H1 (cell line): ENCODE measurements at places on chromosomes 16 and 17. TPM values are rescaled to one million over a fixed set of nuclear protein-coding genes. Genes with fewer than 3 reads are reported as not detected.

DNA sequence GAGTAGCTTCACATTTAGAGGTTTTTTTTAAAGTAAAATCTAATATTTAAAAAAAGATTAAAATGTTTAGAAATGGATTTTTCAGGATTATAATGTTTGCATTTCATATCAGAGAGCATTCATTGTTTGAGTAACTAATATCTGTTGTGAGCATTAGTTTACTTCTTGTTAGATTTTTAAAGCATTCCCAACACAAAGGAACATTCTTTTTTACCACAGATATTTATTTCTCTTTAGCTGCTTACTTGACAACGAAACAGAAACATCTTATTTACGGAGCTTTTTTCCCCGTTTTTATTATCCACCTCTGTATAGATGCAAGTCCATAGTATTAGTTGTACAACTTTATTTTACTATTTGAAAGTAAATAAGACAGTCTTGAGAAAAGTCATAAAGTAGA lies 53.0 kb downstream of the NFAT5 start:
- H3K4me1 ChIP-seq: no peaks in the 10 kb centered on the region
- no peak overlapping the region for H3K4me3 ChIP-seq
- no peaks in the 10 kb centered on the region for H3K27me3 ChIP-seq
- H3K36me3 ChIP-seq: no peaks in the 10 kb centered on the region

DNA sequence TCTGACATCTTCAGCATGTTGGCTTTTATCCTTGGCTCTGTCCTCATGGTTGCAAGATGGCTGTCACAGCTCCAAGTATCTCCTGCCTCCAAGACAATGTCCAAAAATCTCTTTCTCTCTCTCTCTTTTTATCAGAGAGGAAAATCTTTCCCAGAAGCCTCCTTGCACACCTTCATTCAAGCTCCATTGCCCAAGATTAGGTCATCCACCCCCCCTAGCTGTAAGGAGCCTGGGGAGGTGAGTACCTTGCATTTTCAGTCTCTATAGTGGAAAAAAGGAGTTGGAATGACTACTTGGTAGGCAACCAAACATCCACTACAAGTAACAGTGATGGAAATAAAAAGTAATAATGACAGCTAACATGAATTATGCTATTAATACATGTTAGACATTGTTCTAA lies 22.0 kb upstream of the NSMCE1 start:
- DNase-seq: no peak
- no peaks in the 10 kb centered on the region for H3K36me3 ChIP-seq
- no peak overlapping the region for H3K4me3 ChIP-seq
- H3K27me3 ChIP-seq: no peaks in the 10 kb centered on the region
- H3K4me1 ChIP-seq: no peaks in the 10 kb centered on the region

GRCh38 chr17:30513346-30513745 lies 36.1 kb downstream of the GOSR1 start:
- no peak overlapping the region for H3K27ac ChIP-seq
- H3K27me3 ChIP-seq: no peaks in the 10 kb centered on the region
- H3K4me1 ChIP-seq: no peaks in the 10 kb centered on the region

DNA sequence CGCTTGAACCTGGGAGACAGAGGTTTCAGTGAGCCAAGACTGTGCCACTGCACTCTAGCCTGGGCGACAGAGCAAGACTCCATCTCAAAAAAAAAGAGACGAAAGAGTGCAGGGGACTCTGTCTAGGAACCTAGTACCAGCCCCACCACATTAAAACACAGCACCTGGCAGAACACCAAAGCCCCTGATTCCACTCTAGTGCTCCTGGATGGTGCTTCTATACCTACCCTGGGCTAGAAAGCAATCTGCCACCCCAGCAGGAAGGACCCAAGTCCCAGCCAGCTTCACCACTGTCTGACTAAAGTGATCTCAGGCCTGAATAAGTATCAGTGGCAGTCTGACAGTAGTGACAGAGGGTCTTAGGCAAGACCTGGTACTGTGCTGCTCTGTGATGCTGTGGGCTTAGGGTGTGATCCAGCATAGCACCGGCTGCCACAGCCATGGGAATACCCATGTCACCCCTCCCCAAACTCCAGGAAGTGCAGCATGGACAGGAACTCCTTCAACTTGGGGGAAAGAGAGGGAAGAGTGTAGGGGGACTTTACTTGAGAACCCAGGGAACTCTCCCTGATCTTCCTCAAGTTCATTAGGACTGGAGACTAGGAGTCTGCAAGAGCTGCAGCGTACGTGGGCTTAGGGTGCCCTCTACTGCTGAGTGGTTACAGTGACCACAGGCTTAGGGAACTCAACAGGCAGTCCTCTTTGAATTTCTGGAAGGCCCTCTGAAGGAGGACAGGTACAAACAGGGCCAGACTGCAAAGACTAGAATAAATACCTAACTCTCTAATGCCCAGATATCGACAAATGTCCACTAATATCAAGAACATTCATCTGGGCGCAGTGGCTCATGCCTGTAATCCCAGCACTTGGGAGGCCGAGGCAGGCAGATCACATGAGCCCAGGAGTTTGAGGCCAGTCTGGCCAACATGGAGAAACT lies 30.0 kb upstream of the RNF43 start:
- H3K4me1 ChIP-seq: peaks cover 3% of the 10 kb centered on the region; the same call in 1 of the 2 replicates
- no peaks in the 10 kb centered on the region for H3K36me3 ChIP-seq
- H3K27ac ChIP-seq: no peak overlapping the region
- no peaks in the 10 kb centered on the region for H3K27me3 ChIP-seq
- DNase-seq: peak; percentile 83

- H3K4me3 ChIP-seq: no peak overlapping the region
- H3K27me3 ChIP-seq: peaks cover 9% of the 10 kb centered on the region
- H3K27ac ChIP-seq: no peak overlapping the region
- H3K36me3 ChIP-seq: no peaks in the 10 kb centered on the region
- DNase-seq: no peak
- H3K4me1 ChIP-seq: peaks cover 5% of the 10 kb centered on the region
Observed at GRCh38 chr17:76843703-76844484, 24.3 kb upstream of the MGAT5B start.

Gene NAA38
- total RNA-seq: 27.0 and 30.2 TPM in 2 replicates

Gene TPSD1
- not detected in 2 replicates for total RNA-seq

- H3K4me3 ChIP-seq: no peak overlapping the region
- no peak for DNase-seq
- no peak overlapping the region for H3K27ac ChIP-seq
- H3K36me3 ChIP-seq: no peaks in the 10 kb centered on the region
- no peaks in the 10 kb centered on the region; the same call in none of the 2 replicates for H3K4me1 ChIP-seq
Observed at GRCh38 chr17:36849871-36850348, 87.4 kb upstream of the LHX1 start.

GRCh38 chr17:28033972-28034714 lies 8.3 kb upstream of the NLK start:
- no peaks in the 10 kb centered on the region for H3K27me3 ChIP-seq
- H3K36me3 ChIP-seq: no peaks in the 10 kb centered on the region
- H3K4me1 ChIP-seq: no peaks in the 10 kb centered on the region
- DNase-seq: no peak

- H3K27ac ChIP-seq: no peak overlapping the region
- H3K4me1 ChIP-seq: no peaks in the 10 kb centered on the region
- H3K27me3 ChIP-seq: no peaks in the 10 kb centered on the region
- no peak for DNase-seq
- no peaks in the 10 kb centered on the region for H3K36me3 ChIP-seq
- no peak overlapping the region for H3K4me3 ChIP-seq
Observed at GRCh38 chr16:79008036-79008868, 592.3 kb downstream of the MAF start.

DNA sequence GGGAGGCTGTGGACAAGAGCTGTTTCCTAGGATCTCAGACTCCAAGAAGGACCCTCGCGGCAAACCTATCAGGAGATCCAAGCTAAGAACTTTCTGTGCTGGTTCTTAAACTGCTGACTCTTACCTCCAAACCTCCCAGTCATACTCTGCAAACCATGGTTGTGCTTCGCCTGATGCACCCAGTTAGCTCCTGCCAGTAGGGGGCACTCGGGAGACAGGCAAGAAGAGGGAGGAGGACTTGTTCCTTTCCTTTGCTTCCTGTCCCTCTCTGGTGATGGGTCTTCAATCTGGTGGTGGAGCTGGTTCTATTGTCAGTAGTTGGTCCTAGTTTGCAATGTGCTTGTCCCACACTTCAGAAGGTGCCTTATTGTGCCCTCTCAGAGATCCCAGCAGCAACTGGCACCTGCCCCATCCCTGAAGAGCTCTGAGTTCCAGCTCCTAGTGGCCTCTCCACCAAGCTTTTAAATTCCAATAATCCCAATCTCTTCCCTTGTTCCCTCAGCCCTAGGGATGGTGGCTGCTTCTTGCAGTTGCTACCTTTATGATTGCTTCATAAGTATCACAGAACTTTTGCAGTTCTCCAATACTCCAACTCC lies 113.5 kb upstream of the RPL38 start:
- no peak overlapping the region for H3K27ac ChIP-seq
- DNase-seq: peak; percentile 61
- no peak overlapping the region for H3K4me3 ChIP-seq

DNA sequence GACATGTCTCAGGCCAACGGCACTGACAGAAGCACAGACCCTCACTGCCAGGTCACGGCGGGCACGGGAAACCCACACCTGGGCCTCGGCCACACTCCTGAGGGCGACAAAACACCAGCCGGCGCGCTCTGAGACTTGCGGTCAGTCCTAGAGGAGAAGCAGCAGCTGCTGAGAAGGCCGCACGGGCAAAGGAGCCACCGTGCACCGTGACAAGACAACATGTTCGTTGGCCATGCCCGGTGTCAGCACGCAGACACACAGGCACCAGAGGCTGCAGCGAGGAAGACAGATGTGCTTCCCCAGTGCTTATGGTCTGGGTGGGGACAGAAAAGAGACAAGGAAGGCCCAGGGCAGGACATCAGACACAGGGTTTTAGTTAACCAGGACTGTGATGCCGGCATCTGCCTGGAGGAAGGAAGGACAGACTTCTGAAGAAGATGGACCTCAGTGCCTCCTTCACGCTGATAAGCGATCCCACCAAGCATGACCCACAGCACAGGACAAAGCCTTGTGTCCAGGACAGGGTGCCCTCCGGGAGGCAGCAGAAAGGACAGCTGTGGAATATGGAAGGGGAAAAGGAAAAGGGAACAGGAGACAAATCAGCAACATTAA lies 84.0 kb downstream of the ANKRD11 start:
- H3K4me3 ChIP-seq: no peak overlapping the region
- H3K4me1 ChIP-seq: peaks cover 23% of the 10 kb centered on the region
- H3K36me3 ChIP-seq: no peaks in the 10 kb centered on the region
- no peak for DNase-seq
- no peaks in the 10 kb centered on the region for H3K27me3 ChIP-seq

Gene NME3
- total RNA-seq: 70.9 and 72.5 TPM in 2 replicates

GRCh38 chr17:78923660-78924453 lies 1.3 kb downstream of the TIMP2 start:
- H3K4me3 ChIP-seq: peak overlapping the region; percentile 71
- DNase-seq: peak; percentile 86
- H3K27ac ChIP-seq: no peak overlapping the region
- peaks cover 3% of the 10 kb centered on the region; the same call in 1 of the 2 replicates for H3K36me3 ChIP-seq
- H3K27me3 ChIP-seq: no peaks in the 10 kb centered on the region

GRCh38 chr17:35889241-35889640 lies 9.1 kb upstream of the CCL5 start:
- H3K27me3 ChIP-seq: no peaks in the 10 kb centered on the region
- no peaks in the 10 kb centered on the region for H3K4me1 ChIP-seq
- H3K4me3 ChIP-seq: no peak overlapping the region
- DNase-seq: no peak

GRCh38 chr17:14197586-14197985 lies 39.1 kb downstream of the CDRT15 start:
- no peaks in the 10 kb centered on the region for H3K27me3 ChIP-seq
- no peaks in the 10 kb centered on the region for H3K4me1 ChIP-seq
- no peak overlapping the region for H3K27ac ChIP-seq

- no peaks in the 10 kb centered on the region for H3K27me3 ChIP-seq
- no peak overlapping the region for H3K4me3 ChIP-seq
- DNase-seq: no peak
- no peaks in the 10 kb centered on the region for H3K36me3 ChIP-seq
- H3K27ac ChIP-seq: no peak overlapping the region
- H3K4me1 ChIP-seq: peaks cover 3% of the 10 kb centered on the region
Observed at GRCh38 chr16:23031508-23032098, 117.6 kb downstream of the USP31 start.

DNA sequence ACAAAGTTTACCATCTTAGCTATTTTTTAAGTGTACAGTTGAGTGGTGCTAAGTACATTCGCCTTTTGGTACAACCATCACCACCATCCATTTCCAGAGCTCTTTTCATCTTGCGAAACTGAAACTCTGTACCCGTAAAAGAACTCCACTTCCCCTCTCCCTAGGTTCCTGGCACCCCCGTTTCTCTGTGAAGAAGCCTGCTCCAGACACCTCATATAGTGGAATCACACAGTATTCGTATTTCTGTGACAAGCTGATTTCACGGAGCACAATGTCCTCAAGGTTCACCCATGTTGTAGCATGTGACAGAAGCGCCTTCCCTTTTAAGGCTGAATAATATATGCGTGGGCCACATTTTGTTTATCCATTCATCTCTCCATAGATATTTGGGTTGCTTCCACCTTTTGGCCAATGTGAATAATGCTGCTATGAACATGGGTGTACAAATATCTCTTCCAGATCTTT lies 54.2 kb upstream of the MAP3K14 start:
- no peak overlapping the region for H3K4me3 ChIP-seq
- no peak for DNase-seq
- peaks cover 10% of the 10 kb centered on the region for H3K4me1 ChIP-seq
- H3K27ac ChIP-seq: no peak overlapping the region
- H3K27me3 ChIP-seq: no peaks in the 10 kb centered on the region

DNA sequence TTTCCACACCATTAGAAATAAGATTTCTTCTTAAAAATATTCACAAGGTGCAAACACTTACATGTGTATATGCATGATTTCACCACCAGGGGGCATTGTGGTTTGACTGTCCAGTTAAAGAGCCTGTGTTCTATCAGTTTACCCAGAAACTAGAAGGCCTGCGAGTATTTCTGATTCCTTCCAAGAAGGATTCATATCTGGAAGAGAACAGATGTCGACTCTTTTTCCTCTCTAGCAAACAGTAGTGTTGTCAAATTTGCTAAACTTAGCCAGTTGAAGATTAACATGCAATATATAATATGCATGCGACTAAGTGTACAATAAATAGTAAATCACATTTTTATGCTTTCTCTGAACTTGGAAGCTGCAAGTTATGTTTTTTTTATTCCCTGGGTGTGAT lies 404.1 kb downstream of the WWOX start:
- no peak for DNase-seq
- no peaks in the 10 kb centered on the region; the same call in 1 of the 2 replicates for H3K4me1 ChIP-seq
- no peak overlapping the region for H3K4me3 ChIP-seq
- H3K27ac ChIP-seq: no peak overlapping the region

DNA sequence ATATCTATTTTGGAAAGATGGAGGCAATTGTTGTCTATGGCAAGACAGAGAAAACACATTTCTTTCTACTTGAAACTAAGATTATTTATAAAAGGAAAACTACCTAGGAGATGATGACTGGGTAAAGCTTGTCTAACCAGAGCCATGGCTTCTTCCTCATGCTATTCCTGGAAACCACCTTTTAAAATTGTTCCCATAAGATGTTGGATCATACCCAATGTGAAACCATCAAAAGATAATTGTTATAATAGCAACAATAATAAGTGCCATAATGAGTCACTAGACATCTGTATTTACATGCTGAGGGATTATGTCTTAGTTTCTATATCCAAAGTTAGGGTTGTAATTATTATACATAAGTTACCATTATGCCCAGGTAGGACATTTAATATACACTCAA lies 428.4 kb downstream of the KCNJ2 start:
- no peaks in the 10 kb centered on the region for H3K4me1 ChIP-seq
- no peak overlapping the region for H3K4me3 ChIP-seq
- H3K27me3 ChIP-seq: no peaks in the 10 kb centered on the region
- H3K36me3 ChIP-seq: no peaks in the 10 kb centered on the region
- no peak for DNase-seq
- H3K27ac ChIP-seq: no peak overlapping the region
